CD8-positive, alpha-beta memory T cell (primary cell): ENCODE measurements at places on chromosomes 7 and 10. TPM values are rescaled to one million over a fixed set of nuclear protein-coding genes. Genes with fewer than 3 reads are reported as not detected.

DEPP1 gene
- not detected for total RNA-seq

STOX1 gene
- 0.29 TPM for total RNA-seq

COL28A1 gene
- total RNA-seq, result not detected

HABP2 gene
- total RNA-seq, result not detected

WDR91 gene
- 27.7 TPM for total RNA-seq

VOPP1 gene
- 67.3 TPM for total RNA-seq

ACTL6B gene
- not detected for total RNA-seq

GIMAP6 gene
- total RNA-seq, result 45.8 TPM

DNA sequence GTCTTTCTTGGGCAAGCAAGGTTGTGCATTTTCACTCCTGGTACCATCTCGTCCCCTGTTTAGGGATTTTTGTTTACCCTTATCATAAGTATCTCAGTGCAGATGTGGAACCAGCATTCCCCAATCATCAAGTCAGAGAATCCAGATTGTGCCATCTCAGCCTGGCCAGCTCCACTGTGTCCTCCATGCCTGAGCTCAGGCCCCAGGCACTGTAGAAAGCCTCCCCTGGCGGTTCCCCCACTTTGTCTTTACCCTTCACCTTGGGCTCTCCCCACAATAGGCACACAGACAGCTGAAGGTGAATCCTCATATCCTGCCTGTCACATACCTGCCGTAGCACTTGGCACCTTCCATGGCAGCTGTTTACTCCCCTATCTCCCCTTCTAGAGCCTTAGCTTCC is 264.7 kb upstream of the NFE2L3 start:
- no peaks in the 10 kb centered on the region for H3K27me3 ChIP-seq
- no peak for DNase-seq
- H3K36me3 ChIP-seq, result no peaks in the 10 kb centered on the region

- H3K27ac ChIP-seq, result no peak overlapping the region
- H3K4me3 ChIP-seq, result no peak overlapping the region
- H3K36me3 ChIP-seq, result no peaks in the 10 kb centered on the region
- no peaks in the 10 kb centered on the region for H3K27me3 ChIP-seq
Measured at GRCh38 chr7:64636386-64636785, 29.5 kb upstream of the ZNF107 start.

DNA sequence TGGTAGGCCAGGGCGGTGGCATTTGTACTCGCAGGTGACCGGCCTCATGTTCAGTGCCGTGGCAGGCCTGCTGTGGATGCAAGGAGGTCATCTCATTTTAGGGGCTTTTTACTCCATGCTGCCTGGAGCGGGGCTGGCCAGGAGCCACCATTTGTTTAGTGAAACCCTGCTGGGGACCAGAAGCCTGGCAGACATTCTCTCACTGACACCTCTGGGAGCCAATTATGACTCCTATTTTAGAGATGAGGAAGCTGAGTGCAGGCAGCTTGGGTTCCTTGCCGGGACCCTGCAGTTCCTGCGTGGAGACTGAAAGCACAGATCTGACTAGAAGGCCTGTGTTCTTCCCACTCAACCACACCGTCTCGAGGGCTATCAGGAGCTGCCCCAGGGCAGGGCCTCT is 186.6 kb downstream of the FANK1 start:
- no peak for DNase-seq
- H3K27ac ChIP-seq, result no peak overlapping the region
- no peaks in the 10 kb centered on the region for H3K36me3 ChIP-seq
- H3K4me1 ChIP-seq, result no peaks in the 10 kb centered on the region
- no peaks in the 10 kb centered on the region for H3K27me3 ChIP-seq
- no peak overlapping the region for H3K4me3 ChIP-seq

DNA sequence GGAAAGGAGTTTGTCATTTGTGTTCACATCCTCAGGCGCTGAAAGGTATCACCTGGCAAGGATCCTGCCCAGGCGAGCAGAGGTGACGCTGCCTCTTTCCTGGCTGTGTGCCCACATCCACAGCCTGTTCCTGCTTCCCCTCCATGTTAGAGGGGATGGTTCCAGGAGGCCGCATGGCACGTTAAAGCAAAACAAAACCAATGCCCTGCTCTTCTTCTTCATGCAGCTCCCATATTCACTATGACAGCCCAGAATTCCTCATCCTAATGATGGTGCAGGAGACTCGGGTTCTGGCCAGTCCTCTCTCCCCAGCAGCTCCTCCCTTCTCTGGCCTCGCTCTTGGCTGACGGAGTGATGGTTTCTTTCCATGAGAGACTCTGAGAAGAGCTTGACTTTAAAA is 678.5 kb upstream of the ANKRD30A start:
- H3K4me3 ChIP-seq, result no peak overlapping the region
- no peaks in the 10 kb centered on the region for H3K27me3 ChIP-seq
- no peaks in the 10 kb centered on the region for H3K4me1 ChIP-seq
- H3K27ac ChIP-seq, result no peak overlapping the region
- no peak for DNase-seq

DNA sequence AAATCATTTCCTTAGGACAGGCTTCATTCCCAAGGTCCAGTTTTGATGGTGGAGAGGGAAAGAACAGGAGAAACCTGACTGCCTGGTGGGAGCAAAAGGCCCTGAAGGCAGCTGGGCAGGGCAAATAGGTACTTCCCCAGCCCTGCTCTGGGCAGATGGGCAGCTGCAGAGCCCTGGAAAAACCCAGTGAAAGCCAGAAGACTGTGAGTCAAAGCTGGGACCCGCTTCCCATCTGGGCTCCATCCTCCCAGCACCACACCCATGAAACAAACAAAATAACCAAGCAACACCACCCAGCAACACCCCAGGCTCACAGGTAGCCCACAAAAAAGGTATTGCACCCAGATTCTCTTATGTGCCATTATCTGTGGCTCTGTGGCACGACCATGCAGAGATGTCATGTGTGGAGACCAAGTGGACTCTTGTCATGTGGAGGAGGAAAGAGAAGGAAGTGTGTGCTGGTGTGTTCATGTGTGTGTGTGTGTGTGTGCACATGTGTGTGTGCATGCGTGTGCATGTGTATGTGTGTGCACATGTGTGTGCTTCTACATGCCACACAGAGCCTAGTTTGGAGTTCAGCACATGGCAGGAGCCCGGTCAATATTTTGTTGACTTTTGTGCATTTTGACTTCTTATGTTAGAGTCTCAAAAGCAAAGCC is 9.8 kb downstream of the CLRN3 start:
- H3K36me3 ChIP-seq, result no peaks in the 10 kb centered on the region
- H3K4me3 ChIP-seq, result no peak overlapping the region
- H3K27me3 ChIP-seq, result no peaks in the 10 kb centered on the region
- H3K27ac ChIP-seq, result no peak overlapping the region
- DNase-seq, result no peak

DNA sequence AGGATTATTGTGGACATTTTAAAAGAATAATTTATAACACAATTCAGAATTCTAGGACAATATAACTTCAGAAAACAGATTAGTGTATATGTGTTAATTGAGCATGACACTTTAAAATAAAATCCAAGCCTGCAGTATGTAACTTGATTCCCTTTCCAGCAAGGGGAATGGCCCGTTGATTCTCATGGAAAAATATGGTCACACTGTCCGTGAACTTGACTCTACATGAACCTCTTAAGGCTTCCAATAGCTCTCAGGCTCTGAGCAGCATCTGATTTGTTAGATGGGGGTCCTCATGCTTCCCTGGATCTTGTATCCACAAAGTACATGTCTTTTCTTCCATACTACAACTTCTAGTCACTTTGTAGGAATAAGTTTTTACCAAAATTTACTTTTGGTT is 85.5 kb upstream of the AKR1E2 start:
- H3K4me3 ChIP-seq, result no peak overlapping the region
- H3K36me3 ChIP-seq, result no peaks in the 10 kb centered on the region
- peaks cover 5% of the 10 kb centered on the region for H3K27me3 ChIP-seq
- no peak for DNase-seq
- H3K27ac ChIP-seq, result no peak overlapping the region

DNA sequence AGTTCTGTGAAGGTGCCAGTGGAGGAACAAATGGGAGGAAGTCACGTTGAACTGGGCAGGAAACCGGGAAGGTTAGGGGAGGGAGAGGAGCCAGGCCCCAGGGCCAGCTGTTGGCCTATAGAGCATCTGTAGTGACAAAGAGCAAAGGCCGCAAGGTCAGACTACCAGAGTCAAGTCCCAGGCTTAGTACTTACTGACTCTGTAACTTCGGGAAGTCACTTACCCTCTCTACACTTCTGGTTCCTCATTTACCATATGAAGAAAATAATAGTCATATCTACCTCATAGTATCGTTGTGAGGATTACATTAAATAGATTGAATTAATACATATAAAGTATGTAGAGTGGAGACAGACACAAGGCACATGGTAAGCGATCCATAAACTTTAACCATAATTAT is 101.8 kb upstream of the FZD1 start:
- DNase-seq, result no peak
- H3K27ac ChIP-seq, result no peak overlapping the region
- no peaks in the 10 kb centered on the region for H3K27me3 ChIP-seq
- H3K4me3 ChIP-seq, result no peak overlapping the region
- no peaks in the 10 kb centered on the region for H3K4me1 ChIP-seq
- no peaks in the 10 kb centered on the region for H3K36me3 ChIP-seq

DNA sequence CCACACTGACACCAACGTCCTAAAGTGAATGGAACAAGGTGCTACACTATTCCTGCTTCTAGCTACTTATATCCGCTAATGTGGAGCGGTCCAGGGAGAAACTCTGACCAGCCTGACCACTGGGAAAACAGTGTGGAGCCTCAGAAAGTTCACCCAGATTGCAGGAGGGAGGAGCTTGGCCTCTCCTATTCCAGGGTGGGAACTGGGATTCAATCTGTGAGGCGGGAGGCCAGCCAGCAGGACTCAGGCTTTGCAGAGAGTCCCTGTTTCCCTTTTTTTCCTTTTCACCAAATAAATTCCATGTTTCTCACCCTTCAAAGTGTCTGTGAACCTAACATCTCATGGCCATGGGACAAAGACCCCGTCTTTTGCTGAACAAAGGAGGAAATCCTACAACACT is 86.4 kb upstream of the SEMA3C start:
- H3K27ac ChIP-seq, result no peak overlapping the region
- no peak for DNase-seq
- H3K27me3 ChIP-seq, result no peaks in the 10 kb centered on the region

DNA sequence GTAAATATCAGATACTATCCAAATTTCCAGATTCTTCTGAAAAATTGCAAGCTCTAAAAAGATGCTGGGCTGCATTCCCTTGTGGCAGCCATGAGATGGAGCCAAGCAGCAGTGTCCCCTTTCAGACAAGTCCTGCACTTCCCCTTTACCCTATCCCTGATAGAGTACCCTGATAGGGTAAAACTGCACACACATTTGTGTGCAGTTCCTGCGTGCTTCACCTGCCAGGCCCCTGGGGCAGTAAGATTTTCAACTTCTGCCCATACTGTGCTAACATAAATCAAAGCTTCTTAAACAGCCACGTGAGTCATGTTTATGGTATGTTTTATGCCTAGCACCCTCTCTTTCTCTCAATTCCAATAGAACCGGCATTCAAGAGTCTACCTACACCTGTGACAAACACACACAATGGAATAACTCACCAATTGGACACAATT is 52.2 kb downstream of the IFIT5 start:
- H3K36me3 ChIP-seq, result no peaks in the 10 kb centered on the region
- no peak overlapping the region for H3K27ac ChIP-seq
- no peak for DNase-seq
